Stimulated activated naive CD8-positive, alpha-beta T cell treated with anti-CD3 and anti-CD28 coated beads, Interleukin-15, Interleukin-2, amounts not matched to agents 100 U/mL and 50 U/mL, for 24 hours (primary cell): ENCODE measurements at places on chromosomes 7 and 10.

DNA sequence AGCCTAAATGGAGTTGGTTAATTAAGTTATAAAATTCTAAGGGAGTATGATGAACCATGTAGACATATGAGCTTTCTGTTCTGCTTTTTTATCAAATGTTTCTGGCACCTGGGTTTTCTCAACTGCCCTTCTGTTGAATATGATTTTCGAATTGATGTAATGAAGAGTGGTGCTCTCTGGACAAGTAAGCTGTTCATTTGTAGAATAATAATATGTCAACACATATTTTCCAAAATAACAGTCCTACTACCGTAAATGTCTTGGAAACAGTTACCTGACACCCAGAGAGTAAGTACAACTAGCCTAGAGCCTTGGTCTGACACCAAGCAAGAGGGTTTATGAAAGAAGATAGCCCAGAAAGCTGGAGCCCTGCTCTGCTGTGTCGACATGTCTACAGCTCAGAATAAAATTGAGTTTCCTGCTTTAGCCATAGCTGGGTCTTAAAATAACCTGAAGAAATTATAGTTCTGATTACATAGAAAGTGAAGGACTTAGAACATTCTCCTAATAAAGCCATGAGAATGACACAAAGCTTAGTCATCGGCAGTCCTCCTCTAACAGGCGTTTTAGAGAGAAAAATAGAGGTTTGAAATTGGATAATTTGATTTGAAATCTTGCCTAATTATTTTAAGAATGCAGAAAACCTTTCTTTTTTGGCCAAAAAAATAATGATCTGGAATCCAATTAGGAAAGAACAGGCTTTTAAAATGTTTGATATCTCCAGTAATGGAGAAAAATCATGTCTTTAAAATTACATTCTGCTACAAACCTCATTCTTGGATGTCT is 25.1 kb downstream of the HDAC9 start:
- DNase-seq, result no peak

DNA sequence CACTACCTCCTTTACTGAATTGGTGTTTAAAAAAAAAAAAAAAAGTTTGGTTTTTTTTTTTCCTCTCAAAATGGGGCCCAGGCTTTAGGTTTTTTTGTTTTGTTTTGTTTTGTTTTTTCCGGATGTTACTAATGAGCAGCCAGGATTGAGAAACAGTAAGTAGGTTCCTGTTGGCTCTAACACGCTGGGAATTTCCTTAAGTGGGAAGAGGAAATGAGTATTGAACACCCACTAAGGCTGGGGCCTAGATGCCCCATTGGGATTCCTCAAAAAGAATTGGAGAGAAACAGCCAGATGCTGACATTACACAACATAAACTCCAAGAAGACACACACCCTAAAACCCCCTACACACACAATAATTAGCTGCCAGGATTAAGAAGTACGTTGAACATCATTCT is 102.2 kb upstream of the NANOS1 start:
- no peak for DNase-seq

- DNase-seq, result no peak
These were observed 95.7 kb upstream of the PALS2 start for GRCh38 chr7:24477398-24478136.

DNA sequence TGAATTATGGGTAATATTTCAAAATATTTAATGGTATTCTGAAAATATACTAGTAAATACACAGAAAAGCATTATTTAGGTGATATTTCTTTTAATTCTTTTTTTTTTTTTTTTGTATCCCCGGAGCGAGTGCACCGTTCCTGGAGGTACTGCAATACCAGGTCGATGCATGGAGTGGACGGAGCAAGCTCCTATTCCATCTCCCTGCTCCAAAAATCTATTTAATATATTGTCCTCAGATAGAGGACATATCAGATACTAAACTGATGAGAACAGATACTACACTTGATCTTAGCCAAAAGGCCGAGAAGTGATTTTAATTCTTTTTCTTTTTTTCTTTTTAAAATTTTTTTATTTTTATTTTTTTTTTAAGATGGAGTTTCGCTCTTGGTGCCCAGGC is 10.8 kb downstream of the BTRC start:
- no peak for DNase-seq

- DNase-seq, result no peak
These were observed 462.2 kb downstream of the AUTS2 start for GRCh38 chr7:70060298-70061068.

DNA sequence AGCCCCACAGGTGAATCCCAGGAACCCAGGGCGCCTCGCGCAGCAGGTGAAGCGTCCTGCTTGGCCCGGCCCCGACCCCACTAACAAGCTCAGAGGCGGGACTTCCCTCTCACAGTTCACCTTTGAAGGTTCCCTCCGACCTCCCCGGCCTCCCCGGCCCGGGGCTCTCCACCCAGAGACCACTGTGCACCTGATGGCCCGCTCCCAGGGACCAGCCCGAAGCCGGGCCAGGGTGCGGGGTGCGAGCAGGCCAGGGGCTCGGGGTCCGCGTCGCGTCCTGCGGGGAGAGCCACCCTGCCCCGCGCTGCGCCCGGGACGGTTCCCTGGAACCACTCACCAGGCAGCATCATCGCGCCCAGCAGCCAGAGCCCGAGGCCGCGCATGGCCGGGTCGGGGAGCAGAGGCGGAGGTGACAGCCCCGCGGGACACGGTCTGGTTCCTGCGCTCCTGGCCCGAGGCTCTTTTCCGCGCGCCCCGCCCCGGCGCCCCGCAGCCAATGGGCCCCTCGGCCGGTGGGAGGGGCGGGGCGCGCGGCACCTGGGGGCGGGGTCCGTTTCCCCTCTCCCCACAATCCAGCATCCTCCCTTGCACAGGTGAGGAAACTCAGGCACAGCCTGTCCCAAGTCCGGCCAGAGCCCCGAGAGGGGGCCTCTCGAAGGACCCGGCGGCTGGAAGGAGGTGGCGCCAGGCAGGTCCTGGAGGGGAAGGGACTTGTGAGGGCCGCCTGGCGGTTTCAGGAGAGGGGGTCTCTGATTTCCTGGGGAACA is at the start of gene ADAM8:
Gene ADAM8, minus strand, starts transcription at position 434 of the 767 bp plus-strand sequence. Its CDS starts 51 bp downstream, at position 383.
- peak; percentile 82 for DNase-seq

- DNase-seq, result no peak
These were observed 350.2 kb downstream of the GATA3 start for GRCh38 chr10:8404721-8405120.

DNA sequence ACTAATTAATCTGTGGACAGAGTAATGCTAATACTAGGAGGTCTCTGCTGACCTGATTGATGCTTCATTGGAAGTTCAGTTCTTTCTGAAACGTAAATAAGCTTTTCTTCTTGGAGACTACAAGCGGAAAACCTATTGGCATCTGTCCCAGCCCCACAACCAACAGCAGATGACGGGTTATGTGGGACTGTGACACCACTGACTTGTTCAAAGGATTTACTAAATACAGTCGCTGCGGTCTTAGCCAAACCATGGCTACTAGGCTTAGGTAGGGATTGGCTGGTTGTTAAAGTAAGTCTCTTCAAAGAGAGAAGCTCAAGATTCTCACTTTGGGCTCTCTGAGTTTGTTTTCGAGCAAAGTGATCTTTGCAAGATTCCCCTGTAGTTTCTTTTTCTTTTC is 68.3 kb downstream of the HYCC1 start:
- no peak for DNase-seq

DNA sequence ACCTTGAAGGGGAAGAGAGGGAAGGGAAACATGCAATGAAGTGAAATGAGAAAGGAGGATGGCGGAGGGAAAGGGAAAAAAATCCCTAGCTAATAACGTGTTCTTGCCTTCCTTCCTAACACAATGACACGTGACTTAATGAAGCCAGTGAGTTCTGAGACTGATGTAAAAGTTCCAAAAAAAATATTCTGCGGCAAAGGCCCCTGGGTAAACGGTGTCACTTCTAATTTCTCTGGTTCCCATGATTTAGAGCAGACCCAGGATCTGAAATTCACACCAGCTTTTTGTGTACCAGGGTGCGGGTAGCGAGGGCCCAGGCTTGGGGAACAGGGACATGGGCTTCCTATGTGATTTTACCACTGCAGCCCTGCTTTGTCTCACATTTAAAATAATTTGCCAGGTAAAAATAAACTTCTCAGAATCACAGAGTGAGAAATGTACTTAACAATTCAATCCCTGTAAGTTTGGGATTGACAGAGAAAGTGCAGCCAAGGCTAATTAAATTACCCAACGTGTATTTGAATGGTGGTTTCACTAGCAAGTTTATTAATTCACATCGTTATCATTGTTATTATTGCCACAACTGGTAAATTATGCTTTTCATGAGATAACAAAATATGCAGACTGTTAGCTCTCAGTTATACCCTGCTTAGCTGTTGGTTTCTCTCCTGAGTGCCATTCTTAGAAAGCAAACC is 182.4 kb downstream of the SEM1 start:
- no peak for DNase-seq

DNA sequence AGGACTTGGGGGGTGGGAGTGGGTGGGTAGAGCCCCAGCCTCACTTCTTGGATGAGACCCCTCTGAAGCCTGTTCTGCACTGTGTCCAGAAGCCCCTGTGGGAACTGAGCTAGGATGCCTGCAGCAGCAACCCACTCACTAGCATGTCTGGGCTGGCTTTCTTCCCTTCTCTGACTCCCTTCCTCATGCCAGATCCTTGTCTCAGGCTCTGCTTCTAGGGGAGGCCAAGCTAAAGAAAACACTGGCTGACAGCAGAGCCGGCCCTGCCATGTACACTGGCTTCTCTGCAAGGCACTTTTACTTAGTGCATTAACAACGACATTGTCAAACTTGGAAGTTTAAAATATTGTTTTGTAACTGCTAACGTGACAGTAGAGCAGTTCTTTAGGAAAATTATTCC is 50.2 kb downstream of the ARHGAP22 start:
- DNase-seq, result no peak

DNA sequence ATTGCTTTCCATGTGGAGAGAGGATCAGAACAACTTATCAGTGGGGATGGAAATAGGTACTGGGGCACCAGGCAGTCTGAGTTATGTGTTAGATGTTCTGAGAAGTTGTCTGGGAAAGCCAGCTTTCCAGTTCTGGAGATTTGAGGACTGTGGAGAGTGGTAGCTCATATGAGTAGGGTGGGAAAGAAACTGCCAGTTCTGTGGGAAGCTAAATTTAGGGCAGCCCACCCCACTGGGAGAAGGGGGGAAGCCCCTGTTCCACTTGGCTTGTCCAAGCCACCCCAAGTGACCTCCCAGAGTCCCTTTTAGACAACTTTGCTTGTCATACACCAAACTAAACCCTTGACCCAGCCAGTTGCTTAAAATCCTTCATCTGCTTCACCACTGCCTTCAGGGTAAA is 189.5 kb downstream of the REEP3 start:
- no peak for DNase-seq

- DNase-seq, result no peak
These were observed 11.0 kb upstream of the CCDC126 start for GRCh38 chr7:23586159-23586558.

GRCh38 chr7:38280000-38280399 is 6.6 kb upstream of the TARP start:
- DNase-seq, result no peak

DNA sequence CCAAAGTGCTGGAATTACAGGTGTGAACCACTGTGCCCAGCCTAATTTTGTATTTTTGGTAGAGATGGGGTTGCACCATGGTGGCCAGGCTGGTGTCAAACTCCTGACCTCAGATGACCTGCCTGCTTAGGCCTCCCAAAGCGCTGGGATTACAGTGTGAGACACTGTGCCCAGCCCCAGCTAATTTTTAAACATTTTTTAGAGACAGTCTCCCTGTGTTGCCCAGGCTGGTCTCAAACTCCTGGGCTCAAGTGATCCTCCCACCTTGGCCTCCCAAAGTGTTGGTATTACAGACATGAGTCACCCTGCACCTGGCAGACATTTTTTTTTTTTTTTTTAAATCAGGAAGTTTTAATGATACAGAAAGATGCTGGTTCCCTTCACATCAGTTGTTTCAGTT is 15.5 kb downstream of the DENND10 start:
- no peak for DNase-seq

DNA sequence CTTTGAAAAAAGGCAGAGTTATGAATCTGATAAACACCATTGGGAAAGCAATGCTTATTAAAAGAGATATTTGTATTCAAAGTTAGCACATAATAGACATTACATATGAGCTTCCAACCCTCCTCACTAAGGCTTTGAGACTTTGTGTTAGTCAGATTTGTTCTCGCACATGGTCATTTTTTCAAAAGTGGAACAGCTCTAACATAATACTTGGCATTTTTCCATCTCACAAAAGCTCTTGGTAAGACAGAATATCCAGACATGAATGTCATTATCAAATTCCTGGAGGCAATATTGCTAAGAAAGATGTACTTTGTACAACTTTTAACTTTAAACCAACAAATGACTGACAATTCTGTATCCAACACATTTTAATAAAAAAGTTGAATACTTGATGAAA is 292.4 kb upstream of the SMIM30 start:
- no peak for DNase-seq

- DNase-seq, result no peak
These were observed 102.7 kb downstream of the AGMO start for GRCh38 chr7:15459018-15459615.

DNA sequence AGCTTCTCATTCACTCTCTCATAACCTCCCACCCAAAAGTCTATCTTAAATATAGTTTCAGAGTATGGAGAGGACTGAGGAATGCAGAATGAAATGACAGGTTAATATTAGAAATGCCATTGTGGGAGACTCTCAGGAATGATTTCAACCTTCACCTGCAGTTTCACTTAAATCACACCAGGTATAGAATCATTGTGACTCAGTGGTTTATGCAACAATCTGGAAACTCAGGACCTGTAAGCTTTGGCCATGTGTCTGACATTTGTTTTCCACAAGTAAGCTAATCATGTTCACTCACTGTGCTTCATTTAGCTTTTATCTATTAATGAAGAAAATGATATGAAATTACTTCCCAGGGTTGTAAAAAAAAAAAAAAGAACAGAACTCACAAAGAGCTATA is 8.7 kb upstream of the PTPN12 start:
- no peak for DNase-seq

DNA sequence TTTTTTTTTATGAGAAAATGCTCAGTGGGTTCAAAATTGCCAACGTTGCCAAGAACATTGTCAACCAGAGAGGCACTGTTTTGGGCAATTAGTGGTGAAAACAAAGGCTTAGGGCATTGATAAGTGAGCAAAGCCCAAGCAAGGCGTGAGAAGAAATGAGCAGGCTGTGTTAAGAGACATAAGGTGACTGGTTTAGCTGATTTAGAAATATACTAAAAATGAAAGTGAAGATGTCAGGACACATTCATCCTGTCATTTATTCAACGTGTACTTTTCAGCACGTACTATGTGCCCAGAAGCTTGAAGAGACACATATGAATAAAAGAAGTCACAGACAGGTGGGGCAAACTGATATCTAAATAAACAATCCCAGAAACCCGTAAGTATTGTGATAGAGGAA is 31.8 kb downstream of the AOAH start:
- no peak for DNase-seq

DNA sequence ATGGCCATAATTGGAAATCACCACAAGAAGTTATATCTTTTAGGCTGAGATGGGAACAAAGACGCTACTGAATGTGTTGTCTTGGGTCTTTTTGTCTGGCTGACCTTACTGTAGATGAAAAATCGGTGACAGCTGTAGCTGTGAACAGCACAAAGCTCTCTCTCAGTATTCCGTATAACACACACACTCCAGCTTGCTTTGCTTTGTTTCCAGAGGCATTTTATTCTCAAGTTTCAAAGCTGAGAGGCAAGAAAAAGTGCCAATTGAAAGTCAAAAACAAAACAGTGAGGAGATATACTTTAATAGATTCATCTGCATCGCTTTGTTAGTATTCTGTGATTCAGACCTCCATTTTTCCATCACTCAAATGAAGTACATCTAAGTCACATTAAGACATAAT is 39.6 kb upstream of the CABCOCO1 start:
- no peak for DNase-seq
